Stimulated activated CD4-positive, alpha-beta T cell treated with anti-CD3 and anti-CD28 coated beads, Interleukin-4, amount 100 ng/mL, for 4 hours (primary cell): ENCODE measurements at places on chromosomes 16 and 17.

- no peak for DNase-seq
Measured at GRCh38 chr16:49997721-49998251, 27.2 kb upstream of the CNEP1R1 start.

DNA sequence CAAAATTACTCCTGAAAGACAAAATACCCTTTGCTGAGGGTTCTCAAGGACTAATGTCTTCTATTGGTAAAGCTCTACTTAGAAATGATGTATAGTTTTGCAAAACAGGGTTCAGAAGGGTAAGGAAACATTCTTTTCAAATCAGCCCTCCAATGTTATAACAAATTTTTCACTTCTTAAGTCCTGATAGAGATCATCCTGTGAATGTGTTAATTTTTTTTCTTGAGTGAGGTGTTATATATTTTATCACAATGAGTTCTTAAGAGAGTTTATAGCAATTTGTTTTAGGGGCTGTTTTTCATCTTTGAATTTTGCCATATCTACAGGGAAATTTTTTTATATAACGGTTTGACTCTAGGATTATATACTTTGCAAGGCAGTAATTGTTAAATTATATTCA is 29.5 kb downstream of the CYB5B start:
- DNase-seq, result no peak

DNA sequence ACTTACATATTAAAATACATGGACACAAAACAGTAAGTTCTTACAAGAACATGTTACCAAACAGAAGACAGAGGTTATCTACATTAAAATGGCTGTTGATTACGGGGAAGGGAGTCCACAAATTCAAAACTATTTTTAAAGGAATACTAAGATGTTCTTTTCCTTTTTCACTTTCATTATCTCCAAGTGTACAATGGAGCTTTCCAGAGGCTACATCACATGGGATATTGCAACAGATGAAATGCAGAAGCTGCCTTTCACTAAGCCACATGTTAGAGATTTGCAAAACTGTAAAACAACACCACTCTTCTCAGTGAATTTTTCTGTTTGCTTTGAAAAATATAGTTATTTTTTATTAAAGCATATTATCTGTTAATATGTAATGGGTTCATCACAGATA is 53.6 kb downstream of the XPO6 start:
- no peak for DNase-seq

DNA sequence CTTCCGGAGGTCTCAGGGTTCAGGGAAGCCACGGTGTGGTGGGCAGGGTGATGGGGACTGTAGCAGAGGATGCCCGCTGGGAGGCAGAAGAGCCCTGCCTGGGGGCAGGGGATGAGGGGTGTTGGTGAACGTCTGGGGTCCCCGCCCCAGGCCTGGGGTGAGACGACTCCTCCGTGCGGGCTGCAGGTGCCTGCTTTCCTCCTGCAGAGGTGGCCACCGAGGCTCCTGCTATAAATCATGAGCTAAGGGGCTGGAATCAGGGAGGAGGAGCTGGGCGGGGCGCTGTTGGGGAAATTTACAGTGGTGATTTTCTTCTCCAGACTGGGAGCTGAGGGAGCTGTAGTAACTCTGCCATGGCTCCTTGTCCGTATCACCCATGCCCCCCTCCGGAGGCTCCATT is 167.0 kb downstream of the MRM1 start:
- DNase-seq, result no peak

- DNase-seq, result no peak
Measured at GRCh38 chr16:23511731-23512130, 1.4 kb upstream of the GGA2 start.

DNA sequence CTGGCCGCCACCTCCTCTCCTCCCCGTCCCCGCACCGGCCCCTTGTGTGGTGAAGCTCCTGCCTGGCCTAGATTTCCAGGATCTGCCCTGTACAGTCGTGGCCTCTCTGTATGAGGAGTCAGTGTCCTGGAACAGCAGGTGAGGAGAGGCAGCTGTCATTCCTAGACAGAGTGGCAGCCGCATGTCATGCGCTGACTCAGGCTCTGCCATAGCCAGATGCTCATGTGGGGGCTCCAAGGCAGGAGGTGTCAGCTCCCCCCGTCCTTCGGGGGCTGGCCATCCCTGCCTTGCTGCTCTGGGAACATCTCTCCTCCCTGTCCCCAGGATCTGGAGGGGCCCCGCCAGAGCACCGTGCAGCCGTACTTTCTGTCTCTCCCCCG is 60.4 kb downstream of the BAIAP2 start:
- no peak for DNase-seq

DNA sequence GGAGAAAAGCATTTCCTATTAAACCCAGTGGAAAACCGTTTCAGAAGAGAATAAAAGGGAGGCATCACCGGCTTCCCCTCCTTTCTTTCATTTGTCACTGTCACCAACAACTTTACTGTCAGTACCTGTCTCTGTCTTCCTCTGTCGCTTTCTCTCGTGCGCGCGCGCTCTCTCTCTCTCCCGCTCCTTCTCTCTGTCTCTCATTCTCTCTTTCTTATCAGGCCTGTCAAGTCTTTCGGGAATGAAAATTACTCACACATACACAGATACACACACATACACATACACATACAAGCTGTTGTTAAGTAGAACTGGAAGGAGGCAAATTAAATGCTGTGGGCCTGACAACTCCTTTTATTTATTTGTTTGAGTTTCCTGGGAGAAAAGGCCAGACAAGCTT is 17.6 kb downstream of the MYOCD start:
- DNase-seq, result no peak

GRCh38 chr17:48787828-48788227 is 29.2 kb downstream of the TTLL6 start:
- DNase-seq, result no peak

DNA sequence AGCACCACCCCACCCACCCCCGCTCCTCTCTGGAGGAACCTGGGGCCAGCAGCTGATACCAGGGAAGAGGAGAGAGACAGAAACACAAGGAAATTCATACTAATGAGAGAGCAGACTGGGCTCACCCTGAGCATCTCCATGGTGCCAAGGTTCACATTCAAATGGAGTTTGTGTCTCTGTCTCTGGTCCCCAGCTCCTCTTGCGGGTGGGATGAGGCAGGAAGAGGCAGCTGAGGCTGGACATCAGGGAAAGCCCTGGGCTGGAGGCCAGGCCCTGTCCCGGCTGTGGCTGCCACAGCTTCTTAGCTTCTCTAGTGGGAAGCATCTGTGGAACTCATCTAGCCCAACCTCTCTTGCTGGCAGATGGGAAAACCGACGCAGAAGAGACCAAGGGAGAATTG is 121.5 kb downstream of the SDK2 start:
- DNase-seq, result no peak

DNA sequence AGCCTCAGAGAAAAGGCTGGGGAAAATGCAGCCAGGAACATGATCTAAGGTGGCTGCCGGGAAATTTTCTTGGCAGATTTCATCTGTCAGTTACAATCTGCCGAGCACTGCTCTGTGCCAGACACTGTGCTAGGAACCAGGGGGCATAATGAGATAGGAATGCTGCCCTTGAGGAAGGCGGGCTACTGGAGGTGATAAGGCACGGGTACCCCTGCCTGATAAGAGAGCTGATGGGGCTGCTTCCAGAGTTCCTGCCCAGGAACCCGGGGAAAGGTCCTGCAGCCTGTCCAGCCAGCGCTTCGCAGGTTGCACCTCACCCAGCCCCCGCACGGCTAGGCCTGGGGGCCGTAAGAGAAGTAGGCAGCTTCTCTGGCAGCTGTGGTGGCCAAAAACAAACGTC is 3.1 kb downstream of the SCNN1G start:
- no peak for DNase-seq

- no peak for DNase-seq
Measured at GRCh38 chr17:29588017-29588561, 1.4 kb downstream of the GIT1 start.

DNA sequence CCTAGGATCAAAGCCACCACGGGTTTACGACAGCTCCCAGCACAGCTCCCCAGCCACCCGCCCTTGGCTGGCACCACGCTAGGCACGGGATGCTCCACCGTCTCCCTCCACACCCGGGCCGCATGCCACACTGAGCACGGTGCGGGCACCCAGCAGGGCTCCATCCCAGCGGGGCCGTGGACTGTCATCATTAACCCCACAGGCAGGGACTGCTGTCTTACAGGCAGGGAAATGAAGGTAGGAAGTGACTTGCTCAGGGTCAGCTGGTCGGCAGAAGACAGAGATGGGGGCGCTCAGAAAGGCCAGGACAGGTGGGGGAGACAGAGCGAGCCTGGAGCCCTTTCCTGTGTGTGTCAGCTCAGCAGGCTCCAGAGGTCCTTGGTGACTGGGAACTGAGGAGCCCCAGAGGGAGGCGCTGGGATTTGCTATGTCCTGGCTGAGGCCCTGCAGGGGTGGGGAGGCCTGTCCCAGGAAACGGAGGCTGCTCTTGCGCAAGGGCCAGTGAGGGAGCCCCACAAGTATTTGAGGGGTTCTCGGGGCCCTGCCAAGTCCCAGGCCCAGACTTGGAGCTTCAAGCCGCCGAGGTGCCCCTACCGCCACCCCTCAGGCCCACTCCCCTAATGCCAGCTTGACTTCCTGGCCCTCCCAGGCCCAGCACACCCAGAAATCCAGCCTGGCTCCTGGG is 3.2 kb downstream of the UBALD1 start:
- DNase-seq, result no peak

DNA sequence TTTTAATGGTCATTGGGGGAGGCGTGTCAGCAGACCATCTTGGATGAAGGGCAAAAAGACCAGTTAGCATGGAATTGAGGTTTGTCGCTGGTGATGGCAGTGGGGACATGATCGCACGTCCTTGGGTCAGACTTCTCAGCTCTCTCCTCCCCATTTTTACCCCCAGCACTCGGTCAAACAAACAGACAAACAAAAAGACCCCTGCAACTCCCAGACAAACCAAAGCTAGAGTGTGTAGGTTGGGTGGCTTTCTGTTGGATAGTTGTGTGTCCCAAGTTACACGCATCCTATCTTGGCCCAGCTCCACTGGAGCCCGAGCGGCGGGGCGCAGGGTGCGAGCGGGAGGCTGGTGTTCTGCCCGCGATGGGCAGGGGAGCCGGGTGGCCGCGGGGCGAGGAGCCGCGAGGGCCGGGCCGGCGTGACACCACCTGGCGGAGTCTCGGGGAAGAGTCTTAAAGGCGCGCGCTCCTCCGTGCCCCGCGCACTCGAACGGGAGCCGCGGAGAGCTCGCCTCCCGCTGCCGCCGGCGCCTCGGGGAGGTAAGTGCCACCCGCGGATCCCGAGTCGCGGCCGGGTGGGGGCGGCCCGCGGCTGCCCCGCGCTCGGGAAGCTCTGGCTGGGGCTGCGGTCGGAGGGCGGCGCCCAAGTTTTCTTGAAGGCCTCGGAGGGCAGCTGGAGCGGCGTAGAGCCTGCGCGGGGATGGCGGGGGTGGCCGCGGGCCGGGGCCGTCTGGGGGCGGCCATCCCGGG is 18.5 kb upstream of the NTN1 start:
- DNase-seq, result peak; percentile 39

- DNase-seq, result peak; percentile 31
Measured at GRCh38 chr17:68255731-68256538, 8.1 kb downstream of the AMZ2 start.

DNA sequence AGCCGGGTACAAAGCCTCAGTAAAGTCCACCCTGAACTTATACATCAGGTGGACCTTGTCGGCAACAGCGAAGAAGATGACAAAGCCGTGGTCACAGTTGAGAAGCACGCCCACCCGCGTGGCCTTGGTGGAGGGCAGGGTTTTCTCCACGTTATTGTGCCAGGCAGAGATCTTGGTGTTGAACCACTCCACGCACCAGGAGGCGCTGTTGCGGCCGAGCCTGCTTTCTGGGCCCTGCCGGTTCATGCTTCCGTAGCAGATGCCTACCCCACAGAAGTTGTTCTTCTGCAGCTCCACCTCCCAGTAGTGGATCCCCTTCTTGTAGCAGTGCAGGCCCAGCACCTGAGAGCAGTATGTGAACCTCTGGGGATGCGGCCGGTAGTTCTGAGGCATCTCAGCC is 22.1 kb downstream of the TRIM25 start:
- peak; percentile 33 for DNase-seq

DNA sequence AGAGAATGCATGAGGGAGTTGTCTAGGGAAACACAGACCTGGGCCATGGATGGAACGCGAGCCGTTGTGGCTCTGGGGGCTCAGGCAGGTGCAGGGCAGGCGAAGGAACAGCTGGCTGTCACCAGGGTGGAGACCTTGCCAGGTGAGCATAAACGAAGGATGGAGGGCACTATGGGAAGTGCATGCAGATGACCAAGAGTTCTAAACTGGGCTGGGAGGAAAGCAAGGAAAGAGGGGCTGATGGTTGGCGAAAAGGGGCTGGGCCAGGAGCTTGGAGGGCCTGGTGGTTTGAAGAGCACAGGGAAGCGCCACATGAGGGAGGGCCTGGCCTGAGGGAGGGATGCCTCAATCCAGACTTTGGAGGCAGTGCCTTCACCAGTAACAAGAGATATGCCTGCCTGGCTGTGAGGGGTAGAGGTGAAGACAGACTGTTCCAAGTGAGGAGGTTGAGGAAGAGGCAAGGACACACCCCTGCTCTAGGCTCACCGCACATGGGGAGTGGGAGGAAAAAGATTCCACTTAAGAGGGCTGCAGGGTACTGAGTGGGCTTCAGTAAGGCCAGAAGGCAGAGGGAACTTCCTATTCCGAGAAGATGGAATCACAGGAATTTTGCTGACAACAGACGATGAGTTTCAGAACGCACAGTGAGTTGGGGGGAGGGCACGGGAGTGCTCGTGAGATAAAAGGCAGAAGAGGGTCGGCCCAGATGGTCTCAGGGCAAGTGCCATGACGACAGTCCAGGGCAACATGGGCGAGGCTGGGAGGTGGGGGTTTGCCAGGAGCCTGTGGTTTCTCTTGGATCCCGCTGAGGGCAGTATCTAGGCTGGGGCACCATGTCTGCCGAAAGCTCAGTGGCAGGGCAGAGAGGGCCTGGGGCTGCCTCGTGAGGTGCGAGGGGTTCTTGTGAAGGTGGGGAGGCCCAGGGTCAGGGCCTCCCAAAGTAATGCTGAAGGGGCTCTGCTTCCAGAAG is 20.6 kb downstream of the B9D1 start:
- no peak for DNase-seq

GRCh38 chr17:47423406-47424295 is 99.9 kb downstream of the EFCAB13 start:
- DNase-seq, result no peak

DNA sequence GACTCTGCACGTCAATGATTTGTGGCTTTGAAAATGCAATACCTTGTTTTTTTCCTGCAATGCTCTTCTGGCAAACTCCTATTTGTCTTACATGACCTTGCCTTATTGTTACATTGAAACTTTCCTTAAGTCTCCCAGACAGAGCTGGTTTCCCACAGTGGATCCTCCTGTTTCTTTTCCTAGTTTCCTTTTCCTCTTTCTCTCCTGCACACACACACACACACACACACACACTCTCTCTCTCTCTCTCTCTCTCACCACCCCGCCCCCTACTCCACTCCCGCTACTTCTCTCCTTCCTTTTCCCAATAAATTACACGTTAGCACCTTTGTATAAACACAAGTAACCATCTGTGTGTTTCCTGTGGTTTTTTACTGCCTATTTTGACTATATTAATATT is 2.3 kb downstream of the ORC6 start:
- no peak for DNase-seq

DNA sequence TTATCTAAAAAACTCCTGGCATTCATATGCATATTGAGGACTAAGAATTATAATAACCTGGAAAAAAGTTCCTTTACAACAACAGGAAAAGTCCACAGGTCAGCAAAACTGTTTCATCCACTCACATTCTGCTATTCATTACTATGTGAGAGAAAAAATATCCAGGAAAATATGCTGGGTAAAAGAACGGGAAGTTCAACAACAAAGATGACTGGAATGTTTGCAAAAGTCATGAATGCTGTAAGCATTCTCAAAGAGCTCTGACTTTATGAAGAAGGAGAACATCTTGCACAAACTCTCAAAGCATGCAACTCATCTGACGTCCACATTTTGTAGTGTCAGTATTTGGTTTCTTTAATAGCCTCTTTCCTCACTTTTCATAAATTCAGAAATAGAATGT is 56.9 kb upstream of the ALDH3A1 start:
- no peak for DNase-seq

- no peak for DNase-seq
Measured at GRCh38 chr16:19283637-19284036, 1.9 kb upstream of the CLEC19A start.
